Cortex of kidney (tissue), 1 donor: ENCODE measurements at places on chromosomes 6 and 20.

DNA sequence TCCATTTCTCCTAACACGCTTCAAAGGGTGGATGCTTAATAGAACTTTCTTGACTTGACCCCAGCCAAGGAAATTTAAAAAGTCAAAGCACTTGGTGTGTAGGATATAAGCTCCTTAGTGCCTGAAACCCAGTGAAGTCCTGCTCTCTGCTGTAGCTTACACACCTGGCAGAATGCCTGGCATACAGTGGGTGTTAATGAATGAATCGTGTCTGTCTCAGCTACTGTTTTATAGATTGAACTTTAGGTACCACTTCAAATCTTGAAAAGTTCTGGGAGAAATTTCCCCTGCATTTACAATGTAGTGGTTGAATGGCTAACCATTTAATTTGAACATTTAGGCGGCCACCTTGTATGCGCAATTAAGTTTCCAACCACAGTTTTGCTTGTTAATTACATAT lies 70.5 kb upstream of the ZNF217 start:
- no peak for DNase-seq

- DNase-seq: no peak
These were observed 40.4 kb upstream of the NAA20 start for GRCh38 chr20:19976595-19977372.

- DNase-seq: no peak
These were observed 34.6 kb upstream of the SPACA1 start for GRCh38 chr6:88013015-88013414.

DNA sequence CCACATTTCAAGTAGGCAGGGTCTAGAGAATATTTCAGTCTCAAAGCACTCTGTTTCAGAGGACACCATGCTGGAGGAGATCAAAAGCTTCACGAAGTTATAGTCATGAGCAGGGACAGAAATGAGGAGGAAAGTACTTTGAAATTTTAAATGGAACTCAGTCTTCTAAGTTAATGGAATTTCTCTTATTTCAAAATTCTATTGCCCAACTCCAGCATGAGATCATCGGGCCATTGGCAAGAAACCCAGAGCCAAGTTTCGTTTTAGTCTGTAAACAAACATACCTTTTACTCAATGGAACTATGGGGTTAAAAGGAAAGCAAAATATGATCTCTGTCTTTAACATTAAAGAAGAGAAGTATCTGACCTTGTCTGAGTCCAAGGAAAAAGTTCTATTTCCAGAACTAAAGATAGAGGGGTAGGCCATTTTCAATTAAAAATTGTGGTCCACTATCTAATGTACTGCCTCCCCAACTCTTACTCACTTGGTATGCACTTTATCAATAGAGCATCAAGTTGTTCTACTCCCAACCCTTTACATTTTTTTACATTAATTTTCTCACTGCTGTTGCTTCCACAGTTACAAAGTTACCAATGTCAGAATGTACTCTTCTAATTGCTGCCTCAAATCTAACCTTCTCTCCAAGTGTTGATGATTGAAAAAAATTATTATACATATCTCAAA lies 235.3 kb upstream of the NRSN1 start:
- DNase-seq: no peak

- DNase-seq: no peak
These were observed 41.9 kb downstream of the UTRN start for GRCh38 chr6:144327081-144327480.

GRCh38 chr6:70563530-70563929 lies 3.2 kb upstream of the SDHAF4 start:
- DNase-seq: no peak

GRCh38 chr20:22453244-22454080 lies 130.9 kb downstream of the FOXA2 start:
- no peak for DNase-seq

DNA sequence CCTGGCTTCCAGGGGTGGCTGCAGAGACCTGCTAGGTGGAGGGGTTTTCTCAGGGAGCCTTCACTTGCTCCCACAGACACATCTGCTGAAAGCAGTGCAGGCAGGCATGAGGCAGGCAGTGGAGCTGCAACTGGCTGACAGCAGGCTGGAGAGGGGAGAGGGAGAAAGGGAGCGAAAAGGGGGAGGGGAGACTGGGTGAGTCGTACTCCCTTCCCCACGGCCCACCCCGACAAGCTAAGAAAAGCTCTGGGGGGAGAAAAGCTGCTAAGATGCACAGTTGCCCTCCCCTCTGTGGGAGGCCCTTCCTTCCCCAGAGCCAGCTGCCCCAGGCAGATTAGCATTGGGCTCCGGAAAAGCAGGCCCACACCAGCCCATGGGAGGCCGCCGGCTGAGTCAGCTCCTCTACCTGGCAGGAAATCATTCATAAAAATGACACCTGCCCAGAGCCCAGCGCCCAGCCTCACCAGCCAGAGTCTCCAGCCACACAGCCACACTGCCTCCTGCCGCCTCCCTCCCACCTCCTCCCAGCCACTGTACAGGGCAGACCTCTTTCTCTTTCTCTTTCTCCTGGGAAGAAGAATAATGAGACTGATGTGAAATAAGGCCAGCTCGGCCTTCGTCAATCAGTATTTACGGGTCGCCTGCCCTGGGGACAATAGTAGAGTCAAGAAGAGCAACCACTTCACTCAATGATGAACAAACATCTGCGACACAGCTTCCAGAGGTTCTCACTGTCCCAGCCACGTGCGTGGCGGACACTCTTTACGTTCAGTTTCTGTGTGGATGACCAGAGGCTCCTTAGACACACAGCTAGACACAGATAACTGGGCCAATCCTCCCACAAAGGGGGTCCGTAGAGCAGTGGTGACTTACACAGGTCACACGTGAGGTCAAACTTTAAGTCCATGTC lies 7.7 kb upstream of the C20orf203 start:
- no peak for DNase-seq

GRCh38 chr20:615514-615913 lies 5.4 kb upstream of the TCF15 start:
- DNase-seq: no peak

- no peak for DNase-seq
These were observed 11.0 kb downstream of the SMPDL3A start for GRCh38 chr6:122799916-122800686.

- DNase-seq: no peak
These were observed 1010.8 kb upstream of the EYS start for GRCh38 chr6:66717801-66718200.

- no peak for DNase-seq
These were observed 402.5 kb downstream of the CD83 start for GRCh38 chr6:14520029-14520428.

DNA sequence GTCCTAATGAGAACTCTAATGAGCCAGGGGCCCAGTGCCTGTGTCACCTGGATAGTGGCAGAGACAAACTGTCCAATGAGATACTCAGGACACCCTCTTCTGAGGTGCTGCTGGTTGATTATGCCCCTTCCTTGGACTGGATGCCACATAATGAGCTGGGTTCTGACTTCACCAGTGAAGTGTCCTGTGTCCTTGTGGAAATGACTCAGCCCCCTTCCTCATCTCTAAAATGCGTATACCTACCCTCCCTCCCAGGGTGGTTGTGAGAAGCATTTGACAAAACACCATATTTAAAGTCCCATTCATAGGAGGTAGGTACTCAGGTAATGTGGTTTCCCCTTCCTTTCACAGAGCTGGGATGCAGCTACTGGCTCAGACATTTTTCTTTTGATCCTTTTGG lies 28.4 kb upstream of the RNF24 start:
- DNase-seq: no peak

GRCh38 chr20:10419550-10420133 lies 14.4 kb downstream of the MKKS start:
- DNase-seq: no peak

GRCh38 chr20:17797161-17797560 lies 97.4 kb downstream of the BANF2 start:
- no peak for DNase-seq

GRCh38 chr6:45265246-45265645 lies 62.9 kb upstream of the RUNX2 start:
- no peak for DNase-seq

DNA sequence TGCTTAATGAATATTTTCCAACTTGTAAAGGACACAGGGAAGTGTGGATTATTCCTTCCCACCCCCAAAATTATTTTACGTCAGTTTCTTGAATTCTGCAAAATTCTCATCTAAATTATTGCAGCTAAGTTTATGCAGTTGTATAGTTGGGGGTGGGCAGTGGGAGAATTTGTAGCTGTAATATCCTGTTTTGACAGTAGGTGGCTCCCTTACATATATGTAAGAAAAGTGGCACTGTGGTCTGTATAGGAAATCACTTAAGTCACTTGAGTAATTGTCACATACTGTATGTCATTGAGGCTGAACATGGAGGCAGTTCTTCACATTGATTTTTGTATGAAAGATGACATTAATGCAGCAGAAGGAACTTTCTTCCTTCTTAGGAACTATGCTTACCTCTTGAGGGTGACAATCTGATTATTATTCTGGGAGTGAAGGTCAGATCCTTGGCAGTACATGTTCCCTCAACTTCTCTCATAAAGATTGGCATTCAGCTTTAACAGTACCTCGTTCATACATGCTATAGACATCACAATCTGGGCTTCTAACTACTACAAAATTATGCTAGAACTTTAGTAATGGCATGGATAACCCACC lies 14.6 kb upstream of the CFAP206 start:
- DNase-seq: no peak

DNA sequence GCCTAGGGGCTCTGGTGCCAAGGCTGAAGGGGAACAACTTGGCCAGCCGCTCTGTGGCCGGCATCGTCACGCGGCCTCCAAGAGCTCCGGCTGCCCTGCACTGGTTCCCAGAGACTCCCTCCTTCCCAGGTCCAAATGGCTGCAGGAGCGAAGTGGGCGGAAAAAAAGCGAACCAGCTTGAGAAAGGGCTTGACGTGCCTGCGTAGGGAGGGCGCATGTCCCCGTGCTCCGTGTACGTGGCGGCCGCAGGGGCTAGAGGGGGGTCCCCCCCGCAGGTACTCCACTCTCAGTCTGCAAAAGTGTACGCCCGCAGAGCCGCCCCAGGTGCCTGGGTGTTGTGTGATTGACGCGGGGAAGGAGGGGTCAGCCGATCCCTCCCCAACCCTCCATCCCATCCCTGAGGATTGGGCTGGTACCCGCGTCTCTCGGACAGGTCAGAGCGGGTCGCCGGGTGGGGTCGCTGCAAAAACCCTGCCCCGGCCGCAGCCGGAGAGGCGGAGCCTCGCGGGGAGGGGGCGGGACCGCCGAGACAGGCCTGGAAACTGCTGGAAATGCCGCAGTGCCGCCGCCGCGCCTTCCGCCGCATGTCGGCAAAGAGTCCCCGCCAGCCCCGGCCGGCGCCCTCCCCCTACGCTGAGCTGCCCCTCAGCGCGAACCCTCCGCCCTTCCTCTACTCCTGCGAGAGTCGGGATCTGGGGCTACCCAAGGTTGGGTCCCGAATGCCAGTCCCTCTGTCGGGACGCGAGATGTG lies 814 bp upstream of the HSP90AB1 start:
- DNase-seq: peak; percentile 75

GRCh38 chr6:97594844-97595243 lies 311.8 kb upstream of the MMS22L start:
- no peak for DNase-seq

GRCh38 chr6:20292905-20293304 lies 80.6 kb upstream of the MBOAT1 start:
- DNase-seq: no peak

DNA sequence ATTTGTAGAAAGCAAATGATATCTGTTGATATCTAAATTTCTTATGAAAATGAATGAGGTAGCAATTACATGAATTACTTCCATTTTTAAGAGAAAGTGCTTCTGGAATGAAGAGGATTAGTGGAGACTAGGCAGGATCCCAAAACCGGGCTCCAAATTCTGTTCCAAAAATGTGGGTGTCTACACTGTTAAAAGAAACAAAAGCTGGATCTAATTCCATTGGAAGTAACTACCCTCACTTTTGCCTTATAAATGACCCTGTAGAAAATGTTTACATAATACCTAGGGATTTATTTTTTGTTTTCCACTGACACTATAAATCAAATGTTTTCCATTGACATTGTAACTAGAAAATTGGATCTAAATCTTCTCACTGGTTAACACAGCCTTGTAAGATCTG lies 454.9 kb upstream of the JARID2 start:
- no peak for DNase-seq

DNA sequence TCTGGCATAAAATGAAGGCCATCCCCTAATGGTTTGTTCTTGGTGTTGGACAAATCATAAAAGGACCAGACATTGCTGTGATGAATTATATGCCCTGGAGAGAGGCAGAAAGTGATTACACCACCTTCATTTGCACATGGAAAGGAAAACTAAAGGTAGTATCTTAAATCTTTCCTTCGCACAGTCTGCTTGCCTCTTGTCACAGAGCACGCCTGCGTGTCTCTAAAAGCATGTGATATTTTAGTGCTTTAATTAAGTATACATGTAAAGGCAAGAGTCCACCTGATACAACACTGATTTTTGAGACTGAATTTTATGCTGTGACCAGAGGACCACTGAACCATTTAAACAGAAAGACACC lies 28.8 kb upstream of the PLAGL1 start:
- DNase-seq: no peak

GRCh38 chr6:7431674-7432390 lies 42.2 kb downstream of the RIOK1 start:
- no peak for DNase-seq

DNA sequence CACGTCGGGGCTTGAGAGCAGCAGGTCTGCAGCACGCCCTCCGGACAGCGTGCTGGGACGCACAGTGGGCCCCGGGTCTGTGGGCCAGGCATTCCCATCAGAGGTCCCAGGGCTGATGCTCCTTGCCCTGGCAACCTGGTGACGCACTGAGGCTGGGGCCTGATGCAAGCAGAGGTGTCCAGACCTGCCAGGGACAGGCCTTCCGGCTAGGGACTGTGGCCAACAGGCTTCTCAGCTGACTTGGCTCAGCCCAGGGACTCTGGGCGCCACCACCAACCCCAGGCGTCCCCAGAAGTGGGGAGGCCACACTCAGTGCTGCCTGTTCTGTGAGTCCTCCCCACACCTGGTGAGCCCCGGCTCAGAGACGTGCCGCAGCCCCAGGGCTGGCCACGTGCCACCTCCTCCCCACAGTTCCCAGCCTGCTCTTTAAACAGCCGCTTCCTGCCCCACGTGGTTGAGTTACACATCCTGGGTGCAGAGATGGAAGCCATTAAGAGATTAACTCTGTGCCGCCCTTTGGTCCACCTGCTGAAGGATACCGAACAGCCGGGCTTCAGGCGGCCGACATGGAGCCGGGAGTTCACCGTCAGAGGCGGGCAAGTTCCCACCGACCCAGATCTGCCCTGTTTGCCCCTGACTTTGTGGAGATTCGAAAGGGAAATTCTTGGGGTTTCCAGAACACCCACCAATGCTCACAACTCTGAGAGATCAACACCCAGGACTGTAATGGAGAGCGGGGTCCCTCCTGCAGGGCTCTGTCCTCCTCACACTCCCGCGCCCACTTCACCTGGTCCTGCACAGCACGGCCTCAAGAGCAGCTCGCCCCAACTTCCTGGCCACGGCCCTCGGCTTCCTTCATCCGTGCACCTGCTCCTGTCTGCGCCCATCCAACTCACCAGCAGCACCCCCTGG lies 37.6 kb upstream of the ZBP1 start:
- DNase-seq: no peak

- DNase-seq: no peak
These were observed 258.1 kb downstream of the FNDC1 start for GRCh38 chr6:159427335-159427734.

GRCh38 chr6:19998541-19998940 lies 161.4 kb downstream of the ID4 start:
- DNase-seq: no peak

GRCh38 chr6:16398587-16398986 lies 160.2 kb downstream of the GMPR start:
- no peak for DNase-seq
